Right hindlimb (tissue), 1 donor: ENCODE measurements at places on chromosomes 12 and 14.
A peak's percentile ranks its signal among the peaks of the same experiment; 100 is the strongest.

DNA sequence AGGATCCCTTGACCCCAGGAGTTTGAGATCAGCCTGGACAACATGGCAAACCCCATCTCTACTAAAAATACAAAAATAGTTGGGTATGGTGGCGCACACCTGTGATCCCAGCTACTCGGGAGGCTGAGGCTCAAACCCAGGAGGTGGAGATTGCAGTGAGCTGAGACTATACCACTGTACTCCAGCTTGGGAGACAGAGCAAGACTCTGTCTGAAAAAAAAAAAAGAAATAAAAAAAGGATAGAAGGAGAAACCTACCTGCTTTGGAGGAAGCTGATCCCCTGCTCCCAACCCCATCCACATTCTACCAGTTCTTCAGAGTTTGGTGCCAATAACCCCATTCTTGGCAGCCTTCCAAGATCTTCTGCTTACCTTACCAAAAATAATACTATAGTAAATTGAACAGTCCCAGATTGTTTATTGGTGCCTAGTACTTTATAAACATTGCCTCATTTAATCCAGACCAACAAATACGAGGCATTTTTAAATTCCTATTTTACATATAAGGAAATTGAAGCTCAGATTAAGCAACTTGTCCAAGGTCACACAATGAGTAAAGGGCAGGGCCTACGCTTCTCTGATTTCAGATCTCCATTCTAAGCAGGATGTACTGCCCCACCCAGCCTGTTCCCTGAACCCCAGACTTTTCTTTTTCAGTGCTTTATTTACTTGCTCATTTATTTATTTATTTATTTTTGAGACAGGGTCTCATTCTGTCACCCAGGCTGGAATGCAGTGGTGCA, 33.2 kb upstream of the FAM222A start:
- DNase-seq: no peak

DNA sequence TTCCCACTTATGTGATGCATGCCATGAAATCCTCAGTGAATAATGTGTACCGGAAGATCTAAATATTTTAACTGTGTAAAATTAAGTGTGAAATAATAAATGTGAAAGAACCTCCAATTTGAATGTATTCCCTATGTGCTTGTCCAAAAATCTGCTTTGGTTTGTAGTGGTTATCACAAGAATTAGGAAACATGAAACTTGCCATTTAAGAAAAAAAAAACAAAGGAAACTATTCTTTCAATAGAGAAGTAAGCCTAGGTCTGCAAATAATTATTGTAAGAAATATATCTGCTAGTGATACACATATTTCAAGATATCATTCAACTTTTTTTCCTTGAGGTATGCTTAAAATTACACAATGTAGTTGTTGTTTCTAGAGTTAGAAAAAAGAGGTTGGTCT, 500.4 kb downstream of the SLC6A15 start:
- DNase-seq: no peak

GRCh38 chr12:122471324-122472226, 29.2 kb downstream of the ZCCHC8 start:
- no peak for DNase-seq

- no peak for DNase-seq
These were observed 107.3 kb downstream of the SLC41A2 start for GRCh38 chr12:104850781-104851180.

DNA sequence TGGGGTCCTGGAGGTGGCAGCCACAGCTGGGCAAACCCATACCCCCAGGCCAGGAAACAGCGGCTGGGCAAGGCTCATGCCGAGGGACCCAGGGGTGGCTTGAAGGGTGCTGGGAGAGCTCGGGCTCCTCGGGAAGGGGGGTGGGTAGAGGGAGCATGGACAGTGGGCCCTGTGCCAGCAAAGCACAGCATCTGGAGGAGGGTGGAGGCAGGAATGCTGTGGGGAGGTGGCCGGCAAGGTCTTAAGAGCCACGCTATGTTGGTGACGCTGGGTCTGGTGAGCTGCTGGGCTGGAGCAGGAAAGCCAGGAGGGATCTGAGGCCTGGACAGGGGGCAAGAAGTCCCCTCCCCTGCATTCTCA, 48.2 kb upstream of the DLK1 start:
- DNase-seq: peak; percentile 91
